ENCODE measurements at places on chromosomes 1 and 21.

- DNase-seq: no peak
Measured at GRCh38 chr1:47684518-47684917, 246.7 kb downstream of the FOXD2 start.

- DNase-seq: no peak
Measured at GRCh38 chr1:113125517-113125916, 52.5 kb downstream of the LRIG2 start.

GRCh38 chr1:40633523-40633922 is 32.0 kb downstream of the RIMS3 start:
- DNase-seq: no peak

DNA sequence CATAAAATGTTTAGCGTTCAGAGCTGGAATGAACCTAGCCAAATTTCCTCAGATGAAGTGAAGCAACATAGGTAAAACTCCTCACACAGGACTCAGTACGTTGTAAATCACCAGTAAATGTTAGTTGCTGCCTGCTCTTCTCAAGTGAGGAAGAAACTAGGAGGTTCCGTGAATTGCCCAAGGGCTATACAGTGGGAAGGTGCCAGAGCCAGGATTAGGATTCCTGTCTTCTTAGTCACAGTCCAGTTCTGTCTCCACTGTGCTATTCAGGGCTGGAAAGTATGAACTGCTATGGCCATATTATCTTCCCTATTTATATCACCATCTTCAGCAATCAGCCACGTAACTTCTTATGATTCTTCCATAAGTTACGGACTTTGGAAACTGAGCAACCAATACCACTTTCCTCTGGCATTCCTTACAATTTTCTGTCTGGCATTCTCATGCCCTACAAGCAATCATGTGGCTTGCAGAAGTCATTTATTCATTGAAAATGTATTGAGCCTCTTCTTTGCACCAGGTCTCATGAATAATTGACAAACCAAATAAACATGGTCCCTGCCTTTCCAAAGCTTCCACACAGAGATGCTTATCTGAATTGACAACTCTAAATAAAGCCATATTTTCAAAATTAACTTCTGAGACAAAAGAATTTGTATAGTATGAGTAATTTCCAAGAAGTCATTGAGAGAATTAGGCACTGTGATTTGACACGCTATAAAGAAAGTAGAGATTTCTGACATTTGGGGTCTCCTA is 271.6 kb upstream of the SGIP1 start:
- DNase-seq: no peak

DNA sequence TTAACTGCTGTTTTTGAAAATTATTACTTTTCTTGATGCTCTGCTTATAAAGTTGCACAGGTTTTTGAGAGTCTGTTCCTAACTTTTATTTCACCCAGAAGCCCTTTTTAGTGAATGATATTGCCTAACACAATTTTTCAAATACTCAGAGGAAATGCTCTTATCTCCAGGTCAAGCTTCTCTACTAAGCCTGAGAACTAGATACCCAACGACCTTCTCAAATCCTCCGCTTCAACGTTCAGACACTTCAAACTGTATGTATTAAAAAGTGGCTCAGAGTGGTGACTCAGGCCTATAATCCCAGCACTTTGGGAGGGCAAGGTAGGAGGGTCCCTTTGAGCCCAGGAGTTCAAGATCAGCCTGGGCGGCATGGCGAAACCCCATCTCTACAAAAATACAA is 88.5 kb downstream of the ASH1L start:
- no peak for DNase-seq

GRCh38 chr1:202716654-202717053 is 6.4 kb upstream of the SYT2 start:
- no peak for DNase-seq

DNA sequence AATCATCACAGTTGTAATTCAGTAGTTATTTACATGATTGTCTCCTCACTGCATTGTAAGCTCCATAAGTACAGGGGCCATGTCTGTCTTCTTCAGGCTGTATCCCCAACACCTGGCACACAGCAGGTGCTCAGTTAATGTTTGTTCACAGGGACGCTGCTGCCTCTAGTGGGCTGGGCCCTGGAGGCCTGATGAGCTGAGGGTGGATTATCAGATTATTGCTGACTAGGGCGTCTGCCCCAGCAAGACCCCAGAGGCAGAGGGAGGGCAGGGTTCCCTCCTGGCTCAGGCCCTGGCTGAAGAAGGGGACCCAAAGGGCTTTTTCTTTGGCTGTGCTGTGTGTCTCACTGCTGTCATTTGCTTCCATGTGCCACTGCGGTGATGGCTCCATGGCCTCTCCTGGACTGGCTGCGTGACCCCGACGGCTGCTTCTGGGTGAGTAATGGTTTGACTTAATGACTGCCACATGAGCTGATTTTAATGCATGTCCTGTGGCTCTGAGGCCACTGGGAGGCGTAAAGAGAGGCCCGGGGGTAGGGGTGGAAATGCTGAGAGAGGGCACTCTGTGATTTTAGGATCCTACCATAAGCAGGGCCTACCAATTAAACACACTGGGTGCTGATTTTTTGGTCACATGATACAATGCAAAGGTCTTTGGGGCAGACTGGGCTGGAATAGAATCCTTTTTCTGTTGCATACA is 20.8 kb upstream of the EPB41 start:
- DNase-seq: no peak

DNA sequence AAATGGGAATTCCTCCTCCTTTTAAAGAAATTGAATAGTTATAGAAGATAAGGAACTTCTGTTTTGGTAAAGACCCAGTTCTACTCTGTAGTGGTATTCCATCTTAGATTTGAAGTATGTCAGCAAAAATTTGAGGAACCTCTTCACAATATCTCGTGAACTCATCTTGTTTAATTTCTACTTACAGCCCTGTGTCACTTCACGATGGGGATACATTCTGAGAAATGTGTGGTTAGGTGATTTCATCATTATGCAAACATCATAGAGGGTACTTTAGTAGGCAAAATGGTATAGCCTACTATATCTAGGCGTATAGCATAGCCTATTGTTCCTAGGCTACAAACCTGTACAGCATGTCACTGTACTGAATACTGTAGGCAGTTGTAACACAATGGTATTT is 36.0 kb downstream of the ALG6 start:
- DNase-seq: no peak

DNA sequence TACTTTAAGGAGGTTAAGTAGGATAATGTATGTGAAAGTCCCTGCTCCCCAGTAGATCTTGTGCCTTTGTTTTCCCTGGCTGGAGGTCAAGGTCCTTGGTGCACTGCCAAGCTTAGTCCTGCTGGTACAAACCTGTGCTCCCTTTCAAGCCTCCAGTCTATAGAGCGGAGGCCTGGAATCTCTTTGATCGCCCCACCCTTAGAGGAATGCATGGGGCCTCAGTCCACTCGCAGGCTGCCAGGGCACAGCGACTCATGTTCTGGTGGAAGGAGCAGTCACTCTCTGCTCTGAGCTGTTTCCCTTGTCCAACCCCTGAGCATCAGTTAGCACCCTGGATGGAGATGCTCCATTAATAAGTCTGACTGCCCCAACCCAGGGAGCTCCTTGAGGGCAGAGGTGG is 121.8 kb downstream of the HMGB4 start:
- DNase-seq: no peak

- DNase-seq: no peak
Measured at GRCh38 chr1:108009603-108010195, 44.7 kb upstream of the VAV3 start.

- DNase-seq: no peak
Measured at GRCh38 chr1:125080077-125080476, 3895.3 kb downstream of the SRGAP2C start.

- DNase-seq: peak; percentile 57
Measured at GRCh38 chr1:165914136-165914798, 86.9 kb downstream of the UCK2 start.

DNA sequence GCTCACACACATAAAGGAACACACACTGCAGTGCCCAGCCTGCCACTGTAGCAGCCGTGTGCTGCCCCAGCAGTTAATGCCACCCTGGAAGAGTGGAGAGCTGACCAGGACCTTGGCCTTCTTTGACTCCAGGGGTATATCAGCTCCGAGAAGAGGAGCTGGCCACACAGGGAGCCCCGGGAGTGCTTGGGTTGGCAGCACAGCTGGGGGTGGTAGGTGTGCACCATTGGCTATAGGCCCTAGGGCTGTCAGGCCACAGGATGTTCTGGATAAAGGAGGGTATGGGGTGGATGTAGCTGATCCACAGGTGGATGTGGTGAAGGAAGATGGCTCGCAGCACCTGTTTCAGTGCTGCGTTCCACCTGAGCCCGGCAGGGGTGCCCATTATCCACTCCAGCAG is 640.5 kb downstream of the PLPP3 start:
- no peak for DNase-seq

- DNase-seq: no peak
Measured at GRCh38 chr21:14271053-14271452, 55.1 kb downstream of the RBM11 start.

GRCh38 chr21:36075171-36075570 is 5.3 kb downstream of the CBR1 start:
- no peak for DNase-seq

GRCh38 chr21:21463456-21463855 is 465.2 kb downstream of the NCAM2 start:
- DNase-seq: no peak

DNA sequence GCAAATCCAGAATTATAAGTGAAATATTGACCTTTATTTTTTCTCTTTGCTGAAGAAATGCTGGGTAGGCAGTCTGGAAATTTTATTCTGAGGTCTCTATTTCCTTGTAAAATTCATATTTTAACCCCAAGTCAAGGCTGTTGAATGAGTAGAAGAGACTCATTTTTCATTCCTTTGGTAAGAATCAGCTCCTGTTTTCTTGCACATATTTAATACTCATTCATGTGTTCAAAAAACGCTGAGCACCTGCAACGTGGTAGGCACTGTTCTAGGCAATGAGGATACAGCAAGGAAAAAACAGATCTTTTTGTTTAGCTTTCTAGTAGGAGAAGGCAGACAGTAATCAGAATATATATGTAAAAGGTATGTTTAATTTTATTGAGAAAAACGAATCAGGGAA is 1.5 kb downstream of the PRKAA2 start:
- no peak for DNase-seq

DNA sequence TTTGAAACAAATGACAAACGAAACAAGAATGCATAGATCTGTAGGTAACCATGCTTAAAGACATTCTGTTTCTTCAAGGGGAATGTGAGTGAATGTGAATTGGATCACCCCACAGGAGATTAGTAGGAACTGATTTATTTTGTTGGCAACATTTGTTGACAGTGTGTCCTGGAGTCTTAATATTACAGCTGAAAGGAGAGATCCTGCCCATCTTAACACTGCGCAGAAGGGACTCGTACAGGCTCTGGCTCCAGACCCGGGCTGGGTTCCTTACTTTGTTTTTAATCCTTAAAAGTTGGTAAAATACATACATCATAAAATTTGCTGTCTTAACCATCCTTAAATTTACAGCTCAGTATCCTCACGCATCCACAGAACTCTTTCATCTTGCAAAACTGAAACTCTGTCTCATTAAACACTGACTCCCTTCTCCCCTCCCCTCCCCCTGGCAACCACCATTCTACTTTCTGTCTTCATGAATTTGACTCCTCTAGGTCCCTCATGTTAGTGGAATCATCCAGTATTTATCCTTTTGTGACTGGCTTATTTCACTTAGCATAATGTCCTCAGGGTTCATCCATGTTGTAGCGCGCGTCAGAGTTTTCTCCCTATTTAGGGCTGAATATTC is 74.1 kb downstream of the GALNT2 start:
- no peak for DNase-seq

GRCh38 chr1:154445040-154445472 is 39.9 kb downstream of the IL6R start:
- no peak for DNase-seq

- no peak for DNase-seq
Measured at GRCh38 chr1:240720976-240721375, 109.0 kb upstream of the GREM2 start.

- no peak for DNase-seq
Measured at GRCh38 chr1:245903851-245904250, 603.2 kb downstream of the SMYD3 start.

GRCh38 chr1:31224068-31224467 is 15.6 kb downstream of the NKAIN1 start:
- DNase-seq: no peak

All from T-helper 17 cell (primary cell).